ENCODE measurements at places on chromosomes 4 and X. TPM values are rescaled to one million over a fixed set of nuclear protein-coding genes. Genes with fewer than 3 reads are reported as not detected.

Gene PPEF2
- not detected for total RNA-seq

Gene CCNB3
- total RNA-seq: 1.5 TPM

DNA sequence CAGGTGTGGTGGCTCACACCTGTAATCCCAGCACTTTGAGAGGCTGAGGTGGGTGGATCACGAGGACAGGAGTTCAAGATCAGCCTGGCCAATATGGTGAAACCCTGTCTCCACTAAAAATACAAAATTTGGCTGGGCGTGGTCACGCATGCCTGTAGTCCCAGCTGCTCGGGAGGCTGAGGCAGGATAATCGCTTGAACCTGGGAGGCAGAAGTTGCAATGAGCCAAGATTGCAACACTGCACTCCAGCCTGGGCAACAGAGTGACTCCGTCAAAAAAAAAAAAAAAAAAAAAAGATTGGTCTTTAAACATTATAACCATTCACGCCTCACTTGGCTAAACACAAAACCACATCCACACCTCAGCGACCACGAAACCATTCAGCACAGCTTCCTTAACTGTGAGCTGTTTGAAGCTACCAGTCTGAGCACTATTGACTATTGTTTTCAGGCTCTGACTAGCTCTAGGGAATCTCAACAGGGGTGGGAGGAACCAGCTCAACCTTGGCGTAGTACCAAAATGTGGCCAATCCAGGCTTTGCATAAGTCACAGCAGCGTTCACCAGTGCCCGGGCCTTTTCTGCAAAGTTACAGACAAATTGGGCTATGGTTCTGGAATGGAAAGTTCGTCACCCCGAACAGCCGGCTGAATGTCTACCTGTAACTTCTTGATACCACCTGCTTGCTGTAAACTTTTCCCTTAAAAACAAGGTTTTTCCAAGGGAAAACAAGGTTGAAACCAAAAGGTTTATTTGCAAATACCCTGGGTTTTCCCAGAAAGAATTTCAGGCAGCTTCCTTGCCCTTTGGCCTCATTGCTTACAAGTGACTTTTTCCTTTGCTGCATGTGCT lies 73.6 kb upstream of the DHX15 start:
- DNase-seq: peak; percentile 24

GRCh38 chr4:41120297-41121217 lies 93.8 kb downstream of the APBB2 start:
- DNase-seq: peak; percentile 45

Gene GPR119
- total RNA-seq: not detected

GRCh38 chrX:139299309-139299708 lies 231.2 kb upstream of the F9 start:
- no peak for DNase-seq

DNA sequence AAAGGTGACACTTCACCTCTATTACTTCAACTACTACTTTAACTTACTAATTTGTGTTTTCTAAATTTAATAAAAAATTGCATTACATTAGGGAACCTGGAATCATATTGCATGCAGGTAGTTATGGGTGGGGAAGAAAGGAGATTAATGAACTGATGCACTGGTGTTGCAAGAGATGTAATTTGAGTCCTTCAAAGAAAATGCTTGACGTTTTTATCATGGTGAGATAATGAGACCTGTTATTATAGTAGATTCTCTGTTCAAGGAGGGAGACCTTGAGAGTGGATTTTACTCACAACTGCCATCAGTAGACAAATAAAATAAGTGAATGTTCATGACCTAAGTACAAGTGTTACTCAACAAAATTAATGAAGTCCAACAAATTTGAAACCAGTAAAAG lies 26.4 kb upstream of the MED14 start:
- no peak for DNase-seq

DNA sequence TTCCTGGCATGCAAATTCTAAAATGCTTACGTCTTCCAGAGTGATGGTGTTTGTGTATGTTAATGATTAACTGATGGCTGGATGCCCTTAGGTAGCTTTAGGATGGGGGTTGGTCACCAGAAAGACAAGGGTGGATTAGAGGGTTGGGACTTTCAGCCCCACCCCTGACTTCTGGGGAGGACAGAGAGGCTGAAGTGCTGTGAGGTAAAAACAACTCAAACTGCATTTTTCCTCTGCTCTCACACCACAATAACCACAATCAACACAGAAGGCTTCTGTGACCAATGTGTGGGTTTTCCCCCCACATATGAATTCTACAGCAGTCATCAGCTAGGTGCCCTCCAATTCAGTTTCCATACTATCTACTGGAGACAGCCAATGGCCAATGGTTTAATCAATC lies 18.7 kb upstream of the DDIT4L start:
- no peak for DNase-seq

Gene SPATA18
- total RNA-seq: 11.6 TPM

DNA sequence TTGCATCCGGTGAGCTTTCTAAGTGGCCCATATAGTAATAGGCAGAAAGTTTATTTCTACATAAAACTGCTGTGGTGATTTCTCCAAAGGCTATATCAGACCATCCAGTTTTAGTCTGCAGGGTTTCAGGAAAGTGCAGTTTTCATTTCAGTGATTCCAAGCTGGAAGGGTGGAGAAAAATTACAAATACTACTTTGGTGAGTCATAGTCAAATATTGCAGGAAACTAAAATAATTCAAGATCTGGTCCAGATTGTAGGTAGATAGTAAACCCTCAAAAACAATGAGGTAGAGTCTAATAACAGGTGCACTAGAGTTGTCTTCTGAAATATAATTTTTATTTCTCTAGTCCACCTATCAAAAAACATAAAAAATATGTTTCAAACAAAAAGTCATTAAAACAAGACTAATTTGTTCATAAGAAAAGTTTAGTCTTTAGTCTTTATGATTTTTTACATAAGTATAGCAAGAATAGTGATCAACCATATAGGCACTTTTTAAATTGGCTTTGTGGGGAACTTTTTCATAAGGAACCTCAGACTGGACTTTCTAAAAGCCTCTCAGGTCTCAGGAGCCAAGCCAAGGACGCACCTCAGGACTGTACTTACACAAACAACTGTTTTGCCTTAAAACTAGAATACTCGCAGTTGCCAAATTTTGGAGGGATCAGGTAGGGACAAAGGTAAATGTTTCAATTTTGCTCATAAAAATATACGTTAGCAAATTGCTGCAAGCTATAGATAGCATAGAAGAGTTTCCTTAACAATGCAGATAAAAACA lies 101.8 kb upstream of the TLR3 start:
- DNase-seq: no peak

GRCh38 chr4:26489101-26489985 lies 941 bp downstream of the CCKAR start:
- DNase-seq: no peak

Gene TRPC3
- 0.44 TPM for total RNA-seq

Gene SSX3
- not detected for total RNA-seq

Gene FREM3
- 0.06 TPM for total RNA-seq

- DNase-seq: no peak
Observed at GRCh38 chr4:113013751-113014150, 35.7 kb upstream of the ANK2 start.

DNA sequence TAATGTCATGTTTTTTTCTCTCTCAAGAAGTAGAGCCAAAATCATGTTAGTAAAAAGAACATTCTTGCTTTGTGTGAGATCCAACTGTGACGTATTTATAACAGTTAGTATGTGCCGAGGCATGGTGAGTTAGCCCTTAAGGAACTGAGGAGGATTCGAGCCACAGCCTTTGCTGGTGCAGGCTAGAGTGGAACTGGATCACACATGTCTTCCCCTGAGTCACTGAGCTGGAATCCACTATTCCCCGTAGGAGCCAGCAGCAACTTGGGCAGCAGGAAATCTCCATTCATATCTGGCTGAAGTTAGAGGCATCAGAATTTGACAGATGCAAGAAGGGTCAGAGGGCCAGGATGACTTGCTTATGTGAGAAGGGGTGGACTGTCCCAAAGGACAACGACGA lies 144.6 kb upstream of the KIT start:
- DNase-seq: no peak

- DNase-seq: no peak
Observed at GRCh38 chrX:104193485-104193884, 27.2 kb downstream of the FAM199X start.

- no peak for DNase-seq
Observed at GRCh38 chr4:113976741-113977525, 2.5 kb downstream of the ARSJ start.

- DNase-seq: no peak
Observed at GRCh38 chrX:68234171-68234910, 199.0 kb downstream of the OPHN1 start.

DNA sequence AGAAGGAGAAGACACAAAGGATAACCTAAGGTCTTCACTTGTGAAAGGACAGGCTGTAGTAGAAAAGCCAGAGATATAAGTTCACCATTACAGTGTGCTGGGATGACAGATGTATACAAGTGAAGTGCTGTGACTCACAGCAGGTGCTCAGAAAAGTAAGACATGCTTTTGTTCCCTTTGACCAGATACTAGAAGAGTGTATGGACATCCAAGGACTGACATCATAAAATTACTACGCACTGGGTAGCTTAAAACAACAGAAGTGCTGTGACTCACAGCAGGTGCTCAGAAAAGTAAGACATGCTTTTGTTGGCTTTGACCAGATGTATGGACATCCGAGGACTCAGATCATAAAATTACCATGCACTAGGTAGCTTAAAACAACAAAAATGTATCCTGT lies 61.6 kb upstream of the BTC start:
- no peak for DNase-seq

DNA sequence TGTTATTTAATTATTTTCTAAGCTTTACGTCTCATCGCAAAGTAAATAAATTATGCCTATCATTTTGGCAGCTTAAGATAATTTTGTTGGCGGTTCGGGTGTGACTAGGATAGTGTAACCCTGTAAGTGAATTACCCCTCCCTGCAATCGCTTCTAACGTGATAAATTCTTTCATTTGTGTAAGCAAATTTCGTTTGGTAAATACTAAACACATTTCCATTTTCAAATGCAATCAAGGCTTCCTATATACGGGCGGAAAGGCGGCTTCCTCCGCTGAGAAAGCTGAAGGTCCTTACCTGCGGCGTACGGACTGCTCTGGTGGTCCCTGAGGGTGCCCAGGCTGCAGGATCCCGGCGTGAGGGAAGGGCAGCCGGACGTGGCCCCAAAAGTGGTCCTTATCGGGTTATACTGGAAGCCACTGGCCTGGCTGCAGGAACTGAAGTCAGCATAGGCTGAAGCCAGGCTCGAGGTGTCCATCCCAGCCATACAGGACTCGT lies 403 bp downstream of the PHOX2B start:
- peak; percentile 42 for DNase-seq

Gene CLDN22
- total RNA-seq: not detected

GRCh38 chr4:60683973-60684372 lies 516.2 kb upstream of the ADGRL3 start:
- DNase-seq: no peak

GRCh38 chr4:41912546-41912945 lies 22.7 kb upstream of the TMEM33 start:
- DNase-seq: no peak

GRCh38 chr4:114599231-114599902 lies 760 bp downstream of the UGT8 start:
- peak; percentile 59 for DNase-seq

DNA sequence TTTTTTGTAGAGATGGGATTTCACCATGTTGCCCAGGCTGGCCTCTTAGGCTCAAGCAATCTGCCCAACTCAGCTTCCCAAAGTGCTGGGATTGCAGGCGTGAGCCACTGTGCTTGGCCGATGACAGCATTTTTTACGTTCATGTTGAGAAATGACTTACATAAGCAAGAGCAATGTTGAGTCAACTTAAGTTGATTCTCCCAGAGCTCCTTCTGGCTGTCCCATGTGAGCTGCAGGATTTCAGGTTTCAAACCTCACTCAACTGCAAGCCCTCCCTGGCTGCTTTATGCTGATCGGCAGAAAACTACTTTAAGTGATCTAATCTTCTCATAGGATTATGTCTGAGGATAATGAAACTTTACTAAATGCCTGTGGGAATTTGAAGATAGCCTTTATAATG lies 86.8 kb downstream of the GC start:
- DNase-seq: no peak

Gene GYPA
- total RNA-seq: not detected

- no peak for DNase-seq
Observed at GRCh38 chrX:96985046-96985445, 101.3 kb downstream of the RPA4 start.

DNA sequence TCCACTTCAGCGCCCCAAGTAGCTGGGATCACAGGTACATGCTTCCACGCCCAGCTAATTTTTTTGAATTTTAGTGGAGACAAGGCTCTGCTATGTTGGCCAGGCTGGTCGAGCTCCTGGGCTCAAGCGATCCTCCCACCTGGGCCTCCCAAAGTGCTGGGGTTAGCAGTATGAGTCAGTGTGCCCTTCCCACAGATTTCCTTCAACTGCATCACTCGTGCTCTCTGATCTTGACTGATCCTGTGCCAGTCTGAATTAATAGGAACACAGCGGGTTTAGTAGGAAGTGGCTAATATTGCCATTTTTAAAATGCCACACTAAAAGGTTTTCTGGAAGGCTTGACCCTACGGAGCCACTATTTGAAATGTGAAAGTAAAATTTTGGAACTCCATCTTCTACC lies 4.3 kb upstream of the SHROOM2 start:
- DNase-seq: no peak

DNA sequence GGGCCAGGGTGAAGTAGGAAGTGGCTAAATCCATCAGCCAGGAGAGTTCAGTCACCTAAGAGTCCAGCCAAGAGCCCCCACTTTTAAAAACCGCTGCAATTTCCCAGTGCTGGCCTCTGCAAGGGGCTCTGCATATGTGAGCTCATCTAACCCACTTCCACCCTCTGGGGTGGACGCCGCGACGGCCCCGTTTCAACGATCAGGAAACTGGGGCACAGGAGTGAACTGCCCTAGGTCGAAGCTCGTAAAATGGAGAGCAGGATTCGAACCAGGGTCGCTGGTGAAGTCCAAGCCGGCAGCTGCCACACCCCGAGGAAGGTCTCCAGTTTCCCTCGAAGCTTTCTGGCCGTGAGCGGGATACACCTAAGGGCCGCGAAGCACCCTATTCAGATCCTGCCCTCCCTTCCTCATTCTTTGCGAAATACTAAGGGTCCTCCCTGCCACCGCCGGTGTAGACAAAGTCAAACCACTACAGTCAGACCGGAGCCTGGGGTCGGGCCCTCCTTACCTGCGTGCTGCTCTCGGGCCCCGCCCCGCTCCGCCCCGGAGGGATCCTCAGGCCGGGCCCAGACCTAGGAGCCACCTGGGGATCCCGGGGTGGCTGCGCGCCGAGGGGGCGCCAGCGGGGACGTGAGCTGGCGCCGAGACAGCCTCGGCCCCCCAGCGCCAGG lies 446 bp downstream of the EVC2 start:
- DNase-seq: peak; percentile 79

Gene IL2
- not detected for total RNA-seq

DNA sequence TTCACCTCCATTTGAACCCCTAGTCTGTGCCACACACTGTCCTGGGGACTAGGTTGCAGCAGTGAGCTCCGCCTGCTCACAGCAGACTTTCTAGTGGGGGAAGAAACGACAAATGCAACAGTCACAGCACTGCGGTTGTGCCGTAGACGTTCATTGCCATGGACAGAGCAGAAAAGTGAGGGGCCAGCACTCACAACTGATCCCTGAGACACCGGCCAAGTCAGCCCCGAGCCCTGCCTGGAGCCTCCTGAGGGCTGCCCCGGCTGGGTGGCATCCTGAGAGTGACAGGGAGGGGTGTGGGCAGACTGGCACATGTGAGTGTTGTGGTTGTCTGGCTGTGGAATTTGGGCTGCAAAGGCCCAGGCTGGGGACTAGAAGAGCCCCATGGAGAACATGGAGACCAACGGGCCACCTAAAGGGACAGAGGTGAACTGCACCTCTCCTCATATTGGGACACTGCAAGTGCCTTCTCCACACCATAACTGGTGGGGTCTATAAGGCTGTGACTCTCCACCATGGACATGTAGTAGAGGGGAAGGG lies 4.6 kb downstream of the DUSP9 start:
- DNase-seq: peak; percentile 8

Gene JAKMIP1
- 0.69 TPM for total RNA-seq

Data from kidney (tissue), 22 donors.